Astrocyte (in vitro differentiated cells and primary cell): ENCODE measurements at places on chromosomes 13 and 19. TPM values are rescaled to one million over a fixed set of nuclear protein-coding genes. Genes with fewer than 3 reads are reported as not detected.

- DNase-seq = no peak
- no peaks in the 10 kb centered on the region for H3K27me3 ChIP-seq
- no peak overlapping the region for H3K4me3 ChIP-seq
- no peaks in the 10 kb centered on the region for H3K4me1 ChIP-seq
- H3K27ac ChIP-seq = no peak overlapping the region
- no peaks in the 10 kb centered on the region for H3K36me3 ChIP-seq
Measured at GRCh38 chr13:49607761-49608160, 20.5 kb upstream of the ARL11 start.

- no peak overlapping the region for H3K4me3 ChIP-seq
- no peak overlapping the region for H3K27ac ChIP-seq
- no peaks in the 10 kb centered on the region for H3K36me3 ChIP-seq
Measured at GRCh38 chr13:104114101-104114500, 1047.9 kb upstream of the SLC10A2 start.

DNA sequence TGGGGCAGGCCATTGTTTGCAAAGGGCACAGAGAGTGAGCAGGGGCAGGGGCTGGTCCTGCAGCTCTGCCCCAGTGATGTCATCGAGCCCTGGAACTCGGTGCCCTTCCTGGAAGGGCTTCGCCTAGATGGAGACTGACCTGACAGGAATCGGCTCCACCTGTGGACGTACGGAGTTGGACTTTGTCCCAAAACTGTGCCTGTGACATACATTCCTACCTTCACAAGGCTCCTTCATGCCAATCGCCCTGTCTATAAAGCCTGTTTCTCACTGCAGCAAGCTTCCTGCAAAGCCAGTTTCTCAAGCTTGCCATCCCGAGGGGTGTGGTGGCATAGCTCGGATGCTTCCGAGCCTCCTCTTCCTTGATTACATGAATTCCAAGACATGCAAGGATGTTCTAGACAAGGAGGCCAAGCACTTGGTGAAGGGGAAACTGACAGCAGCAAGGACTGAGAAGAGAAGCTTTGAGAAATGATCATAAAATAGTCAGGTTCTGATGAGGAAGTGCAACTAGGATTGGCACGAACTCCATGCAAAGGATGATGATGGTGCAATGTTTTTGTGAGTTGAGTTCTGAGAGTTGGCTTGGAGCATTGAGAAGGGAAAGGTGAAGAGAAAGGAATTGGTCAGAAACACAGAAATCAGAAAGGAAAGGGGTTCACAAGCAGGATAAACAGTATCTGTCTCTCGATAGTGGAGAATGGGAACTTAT, 73.6 kb upstream of the STK24 start:
- DNase-seq = no peak
- H3K36me3 ChIP-seq = no peaks in the 10 kb centered on the region
- H3K27me3 ChIP-seq = no peaks in the 10 kb centered on the region
- H3K4me3 ChIP-seq = no peak overlapping the region
- H3K4me1 ChIP-seq = no peaks in the 10 kb centered on the region
- no peak overlapping the region for H3K27ac ChIP-seq

- no peak for DNase-seq
- no peaks in the 10 kb centered on the region for H3K4me1 ChIP-seq
- peaks cover 8% of the 10 kb centered on the region for H3K36me3 ChIP-seq
- no peaks in the 10 kb centered on the region for H3K27me3 ChIP-seq
- H3K4me3 ChIP-seq = no peak overlapping the region
Measured at GRCh38 chr19:45276284-45276687, 25.2 kb downstream of the MARK4 start.

- DNase-seq = no peak
- peaks cover 18% of the 10 kb centered on the region for H3K4me1 ChIP-seq
- peaks cover 13% of the 10 kb centered on the region for H3K27me3 ChIP-seq
- peak overlapping the region; percentile 61 for H3K4me3 ChIP-seq
Measured at GRCh38 chr19:41939861-41940730, 11.8 kb upstream of the ERFL start.

GRCh38 chr19:18832306-18833140, 764 bp downstream of the UPF1 start:
- peaks cover 2% of the 10 kb centered on the region for H3K27me3 ChIP-seq
- H3K4me1 ChIP-seq = peaks cover 15% of the 10 kb centered on the region
- no peak for DNase-seq
- peak overlapping the region; percentile 76 for H3K4me3 ChIP-seq

- H3K4me3 ChIP-seq = no peak overlapping the region
- no peaks in the 10 kb centered on the region for H3K4me1 ChIP-seq
- no peak overlapping the region for H3K27ac ChIP-seq
- H3K27me3 ChIP-seq = no peaks in the 10 kb centered on the region
- peak; percentile 14 for DNase-seq
- peaks cover 1% of the 10 kb centered on the region for H3K36me3 ChIP-seq
Measured at GRCh38 chr19:51097166-51097738, 11.0 kb downstream of the CTU1 start.

- H3K27ac ChIP-seq = no peak overlapping the region
- no peaks in the 10 kb centered on the region for H3K36me3 ChIP-seq
- H3K4me1 ChIP-seq = peaks cover 12% of the 10 kb centered on the region
- no peaks in the 10 kb centered on the region for H3K27me3 ChIP-seq
Measured at GRCh38 chr13:76848596-76848995, 37.6 kb downstream of the KCTD12 start.

GRCh38 chr13:92463134-92463533, 763.5 kb upstream of the GPC6 start:
- no peak overlapping the region for H3K4me3 ChIP-seq
- no peaks in the 10 kb centered on the region for H3K4me1 ChIP-seq
- H3K36me3 ChIP-seq = no peaks in the 10 kb centered on the region
- H3K27me3 ChIP-seq = no peaks in the 10 kb centered on the region
- H3K27ac ChIP-seq = no peak overlapping the region
- DNase-seq = no peak

DNA sequence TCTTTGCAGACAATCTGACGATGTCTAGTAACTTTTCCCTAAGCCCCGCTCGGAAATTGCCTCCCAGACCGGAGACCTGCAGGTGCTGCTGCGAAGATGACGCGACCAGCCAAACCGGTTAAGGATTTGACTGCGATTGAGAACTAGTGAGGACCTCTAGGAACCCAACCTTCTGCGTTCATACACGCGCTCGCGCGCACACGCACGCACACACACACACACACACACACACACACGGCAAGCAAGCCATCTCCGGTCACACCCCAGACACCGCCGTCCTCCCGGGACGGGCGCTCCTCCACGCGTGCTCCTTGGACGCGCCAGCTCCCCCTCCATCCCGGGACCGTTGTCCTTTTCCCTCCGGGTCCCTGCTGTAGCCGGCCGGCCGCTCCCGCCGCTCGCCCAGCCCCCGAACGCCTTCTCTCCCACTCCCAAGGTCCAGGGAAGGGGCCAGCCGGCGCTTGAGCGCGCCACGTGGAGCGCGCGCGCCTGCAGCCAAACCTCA, 1.2 kb downstream of the TBC1D4 start:
- peak; percentile 50 for DNase-seq
- H3K27me3 ChIP-seq = no peaks in the 10 kb centered on the region
- peak overlapping the region; percentile 73 for H3K4me3 ChIP-seq

DNA sequence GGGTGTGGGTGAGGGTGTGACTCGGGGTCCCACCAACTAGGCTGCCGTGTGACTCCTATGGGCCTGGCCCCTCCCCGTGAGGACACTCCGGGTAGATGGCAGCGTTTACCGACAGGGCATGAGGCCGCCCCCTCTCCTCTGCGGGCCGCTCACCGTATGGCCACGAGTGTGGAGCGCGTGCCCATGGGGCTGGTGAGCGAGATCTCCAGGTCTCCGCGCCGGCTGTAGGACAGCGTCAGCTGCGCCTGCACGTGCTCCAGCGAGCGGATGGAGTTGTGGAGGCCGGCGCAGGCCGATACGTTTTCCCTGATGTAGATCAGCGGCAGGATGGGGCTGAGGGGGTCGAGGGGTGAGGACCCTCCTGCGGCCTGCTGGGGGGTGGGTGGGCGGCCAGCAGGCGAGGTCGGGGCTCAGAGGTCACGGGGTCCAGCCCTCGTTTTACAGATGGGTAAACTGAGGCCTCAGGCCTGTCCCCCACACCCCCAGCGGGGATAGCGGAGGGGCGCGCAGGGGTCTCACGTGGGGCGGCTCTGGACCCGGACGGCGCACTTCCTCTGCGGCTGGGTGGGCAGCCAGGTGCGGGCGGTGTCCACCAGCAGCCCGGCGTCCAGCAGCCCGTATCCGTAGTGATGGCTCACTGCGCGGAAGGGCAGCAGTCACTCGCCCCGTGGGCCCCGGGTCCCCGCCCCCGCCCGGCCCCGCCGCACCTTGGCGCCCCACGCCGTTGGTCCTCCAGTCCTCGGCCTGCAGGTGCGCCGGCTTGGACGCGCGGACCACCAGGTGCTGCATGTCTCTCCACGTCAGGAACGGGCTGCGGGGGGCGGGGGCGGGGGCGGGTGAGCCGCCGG, 4.3 kb upstream of the C19orf25 start:
- no peak overlapping the region for H3K4me3 ChIP-seq
- no peak overlapping the region for H3K27ac ChIP-seq
- no peaks in the 10 kb centered on the region for H3K4me1 ChIP-seq
- no peaks in the 10 kb centered on the region for H3K27me3 ChIP-seq
- H3K36me3 ChIP-seq = no peaks in the 10 kb centered on the region

GRCh38 chr13:52112591-52112990, 16.3 kb downstream of the NEK5 start:
- no peak overlapping the region for H3K4me3 ChIP-seq
- no peak for DNase-seq
- no peak overlapping the region for H3K27ac ChIP-seq
- H3K4me1 ChIP-seq = no peaks in the 10 kb centered on the region

GRCh38 chr19:41420101-41420880, 6.9 kb downstream of the B3GNT8 start:
- H3K4me1 ChIP-seq = no peaks in the 10 kb centered on the region
- no peak overlapping the region for H3K4me3 ChIP-seq
- no peaks in the 10 kb centered on the region for H3K27me3 ChIP-seq
- no peak overlapping the region for H3K27ac ChIP-seq

GRCh38 chr13:20713014-20713376, 9.5 kb downstream of the IL17D start:
- H3K36me3 ChIP-seq = no peaks in the 10 kb centered on the region
- no peak overlapping the region for H3K27ac ChIP-seq
- H3K4me3 ChIP-seq = peak overlapping the region; percentile 33
- peaks cover 27% of the 10 kb centered on the region for H3K4me1 ChIP-seq

GRCh38 chr19:5705552-5705951, 14.4 kb downstream of the LONP1 start:
- H3K27ac ChIP-seq = no peak overlapping the region
- no peaks in the 10 kb centered on the region for H3K4me1 ChIP-seq
- no peak overlapping the region for H3K4me3 ChIP-seq
- DNase-seq = no peak
- H3K27me3 ChIP-seq = no peaks in the 10 kb centered on the region

GRCh38 chr13:43339145-43339804, 315.9 kb downstream of the DNAJC15 start:
- no peak overlapping the region for H3K27ac ChIP-seq
- no peak overlapping the region for H3K4me3 ChIP-seq
- H3K4me1 ChIP-seq = no peaks in the 10 kb centered on the region
- DNase-seq = no peak
- H3K27me3 ChIP-seq = no peaks in the 10 kb centered on the region

GRCh38 chr19:7292950-7293761, 1.1 kb downstream of the INSR start:
- H3K4me1 ChIP-seq = peaks cover 6% of the 10 kb centered on the region
- H3K4me3 ChIP-seq = peak overlapping the region; percentile 59
- no peak overlapping the region for H3K27ac ChIP-seq
- no peaks in the 10 kb centered on the region for H3K27me3 ChIP-seq

GRCh38 chr13:106156468-106156867, 379.0 kb downstream of the EFNB2 start:
- peak; percentile 100 for DNase-seq
- H3K36me3 ChIP-seq = no peaks in the 10 kb centered on the region
- H3K27me3 ChIP-seq = no peaks in the 10 kb centered on the region
- H3K4me3 ChIP-seq = no peak overlapping the region

Gene TMEM238
- total RNA-seq = 1.4 and 2.1 TPM in 2 replicates

Gene CBY2
- total RNA-seq = not detected in 2 replicates

Gene LMTK3
- 6.2 TPM in 2 replicates for total RNA-seq

Gene LGI4
- 0.20 and 0.29 TPM in 2 replicates for total RNA-seq

Gene KASH5
- total RNA-seq = not detected in 2 replicates

Gene ZSWIM4
- total RNA-seq = 9.5 and 10.6 TPM in 2 replicates

Gene LGALS14
- not detected in 2 replicates for total RNA-seq

Gene LGALS7B
- total RNA-seq = not detected in 2 replicates

Gene ZNF573
- total RNA-seq = 8.1 and 8.6 TPM in 2 replicates

Gene TEX29
- 0.43 TPM in 1 of 2 replicates, not detected in the other for total RNA-seq

Gene STOML3
- total RNA-seq = not detected in 2 replicates

Gene PRODH2
- not detected in 2 replicates for total RNA-seq

Gene FFAR2
- not detected in 2 replicates for total RNA-seq

Gene KLK15
- not detected in 2 replicates for total RNA-seq

Gene FGF21
- not detected in 2 replicates for total RNA-seq

Gene ZNF491
- total RNA-seq = not detected in 2 replicates

Gene CD79A
- 0.30 and 0.41 TPM in 2 replicates for total RNA-seq

Gene CD209
- not detected in 2 replicates for total RNA-seq

Gene RNF225
- total RNA-seq = 0.36 and 0.41 TPM in 2 replicates

Gene TRIM28
- 339 and 351 TPM in 2 replicates for total RNA-seq

Gene NUDT19
- 3.3 and 4.0 TPM in 2 replicates for total RNA-seq

Gene RNF113B
- total RNA-seq = not detected in 2 replicates
